ENCODE measurements at places on chromosomes 16 and 17.

DNA sequence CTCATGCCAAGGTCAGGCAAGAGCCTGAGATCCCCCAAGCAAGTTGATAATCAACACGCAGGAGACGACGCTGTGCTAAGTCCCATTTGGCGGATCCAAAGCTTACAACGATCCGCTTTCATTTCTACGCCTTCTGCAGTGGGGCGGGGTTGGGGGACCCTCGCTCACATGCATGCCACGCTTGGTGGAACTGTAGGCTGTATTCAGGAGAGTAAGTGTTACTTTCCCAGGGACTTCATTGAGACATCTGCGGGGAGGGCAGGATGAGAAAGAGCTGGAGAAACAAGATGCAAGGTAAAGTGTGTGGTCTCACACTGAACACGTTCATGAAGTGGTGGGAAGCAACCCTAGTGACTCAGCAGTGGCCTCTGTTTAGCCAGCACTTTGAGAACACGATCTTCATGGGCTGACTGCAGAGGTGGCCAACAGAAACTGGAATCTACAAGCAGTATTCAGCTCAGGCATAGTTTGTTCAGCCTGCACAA lies 100.5 kb downstream of the XYLT1 start:
- DNase-seq, result no peak

- DNase-seq, result no peak
Measured at GRCh38 chr17:35068249-35068648, 4.7 kb upstream of the RFFL start.

GRCh38 chr17:31200287-31200686 lies 96.8 kb downstream of the OMG start:
- no peak for DNase-seq

DNA sequence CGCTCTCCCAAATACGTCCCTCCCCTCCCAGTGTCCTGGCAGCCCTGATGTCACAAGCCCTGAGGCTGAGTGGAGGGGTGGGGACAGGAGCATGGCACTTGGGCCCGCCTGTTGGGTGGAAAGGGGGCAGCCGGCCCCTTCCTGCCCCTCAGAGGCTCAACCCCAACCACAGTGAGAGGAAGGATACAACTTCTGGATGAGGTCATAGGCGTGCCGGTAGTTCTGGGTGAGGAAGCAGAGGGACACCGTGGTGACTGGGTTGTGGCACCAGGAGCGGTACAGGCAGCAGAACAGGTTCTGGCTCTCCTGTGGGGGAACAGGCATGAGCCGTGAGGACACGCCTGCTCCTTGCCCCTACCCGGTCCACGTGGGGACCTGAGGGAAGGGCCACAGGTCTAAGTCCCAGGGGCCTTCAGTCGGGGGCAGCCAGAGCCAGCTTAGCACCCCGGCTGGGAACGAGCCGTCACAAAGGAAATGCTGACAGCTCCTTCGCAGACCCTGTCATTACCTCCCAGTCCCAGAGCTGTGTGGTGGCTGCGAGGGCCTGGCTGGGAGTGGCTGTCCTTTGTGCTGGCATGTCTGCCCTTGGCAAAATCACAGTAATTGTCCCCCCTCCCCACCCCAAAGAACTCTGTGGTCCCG lies 11.2 kb upstream of the MTSS2 start:
- no peak for DNase-seq

DNA sequence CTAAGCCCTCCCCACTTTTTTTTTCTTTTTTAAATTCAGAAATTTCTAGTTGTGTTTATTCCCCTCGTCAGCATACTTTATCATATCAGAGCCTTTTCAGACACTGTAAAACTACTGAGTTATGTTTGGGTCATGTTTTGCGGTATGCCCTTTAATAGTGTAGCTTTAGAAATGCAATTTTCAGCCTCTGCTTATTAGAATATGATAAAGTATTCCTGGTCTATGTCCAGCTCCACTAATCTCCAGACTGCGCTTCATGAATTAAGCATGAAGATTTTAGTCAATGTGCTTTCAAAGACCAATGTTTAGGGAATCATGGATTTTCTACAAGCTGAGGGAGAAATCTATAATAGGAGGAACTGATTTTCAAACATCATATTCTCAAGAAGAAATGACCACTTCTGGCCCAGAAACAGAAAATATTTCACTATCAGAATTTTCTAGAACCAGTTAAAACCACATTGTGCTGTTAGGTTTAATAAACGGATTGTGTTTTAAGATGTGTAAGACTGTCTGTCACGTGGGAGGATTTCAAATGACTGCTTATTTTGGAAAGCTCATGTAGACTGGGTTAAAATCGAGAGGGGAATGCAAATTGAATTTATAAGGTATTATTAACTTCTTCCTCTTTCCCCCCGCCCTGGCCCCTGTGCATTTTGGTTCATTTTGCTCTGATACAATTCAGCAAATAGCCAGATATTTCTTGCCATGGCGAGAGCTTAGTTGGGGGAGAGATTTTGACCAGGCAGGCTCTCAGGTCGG lies 498.5 kb downstream of the WWOX start:
- DNase-seq, result no peak

- no peak for DNase-seq
Measured at GRCh38 chr17:48202959-48203358, 95.4 kb downstream of the SNX11 start.

DNA sequence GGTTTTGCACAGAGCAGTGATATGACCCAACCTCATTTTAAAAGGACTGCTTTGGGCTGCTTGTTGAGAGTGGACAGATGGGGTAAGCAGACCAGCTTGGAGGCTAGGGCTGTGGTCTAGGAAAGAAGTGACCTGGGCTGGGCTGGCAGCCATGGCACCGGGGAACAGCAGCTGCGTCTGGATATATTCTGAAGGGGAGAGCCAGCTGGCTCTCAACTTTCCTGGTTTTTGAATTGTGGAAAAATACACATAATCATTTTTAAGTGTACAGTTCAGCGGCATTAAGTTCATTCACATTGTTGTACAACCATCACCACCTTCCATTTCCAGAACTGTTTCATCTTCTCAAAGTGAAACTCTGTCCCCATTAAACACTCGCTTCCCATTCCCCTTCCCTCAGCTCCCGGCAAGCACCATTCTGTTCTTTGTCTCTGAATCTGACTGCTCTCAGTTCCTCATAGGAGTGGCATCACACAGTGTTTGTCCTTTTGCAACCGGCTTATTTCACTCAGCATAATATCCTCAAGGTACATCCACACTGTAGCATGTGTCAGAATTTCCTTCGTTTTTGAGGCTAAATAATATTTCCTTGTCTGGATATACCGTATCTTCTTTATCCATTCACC lies 113.2 kb downstream of the SPECC1 start:
- no peak for DNase-seq

GRCh38 chr17:2904135-2904534 lies 107.9 kb downstream of the RAP1GAP2 start:
- DNase-seq, result no peak

- DNase-seq, result no peak
Measured at GRCh38 chr16:31242206-31242605, 17.6 kb upstream of the ITGAM start.

DNA sequence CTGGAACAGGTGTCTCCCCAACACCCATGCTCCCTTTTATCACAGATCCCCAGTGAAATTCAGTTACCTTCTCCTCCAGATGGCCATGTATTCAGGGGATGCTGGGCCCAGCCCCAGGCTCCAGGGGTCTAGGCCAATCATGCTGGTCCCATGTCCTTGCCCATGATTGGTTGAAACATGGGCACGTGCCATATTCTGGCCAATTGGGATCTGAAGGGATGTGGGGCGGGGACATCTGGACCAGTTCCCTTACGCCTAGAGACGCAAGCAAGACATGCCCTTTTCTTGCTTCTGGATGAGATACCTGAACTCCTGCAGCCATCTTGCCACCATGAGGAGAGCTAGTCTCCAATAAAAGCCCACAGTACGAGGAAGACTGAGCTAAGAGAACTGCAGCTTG lies 31.0 kb upstream of the ST6GALNAC1 start:
- DNase-seq, result no peak

- DNase-seq, result no peak
Measured at GRCh38 chr17:56727876-56728617, 105.7 kb downstream of the C17orf67 start.

DNA sequence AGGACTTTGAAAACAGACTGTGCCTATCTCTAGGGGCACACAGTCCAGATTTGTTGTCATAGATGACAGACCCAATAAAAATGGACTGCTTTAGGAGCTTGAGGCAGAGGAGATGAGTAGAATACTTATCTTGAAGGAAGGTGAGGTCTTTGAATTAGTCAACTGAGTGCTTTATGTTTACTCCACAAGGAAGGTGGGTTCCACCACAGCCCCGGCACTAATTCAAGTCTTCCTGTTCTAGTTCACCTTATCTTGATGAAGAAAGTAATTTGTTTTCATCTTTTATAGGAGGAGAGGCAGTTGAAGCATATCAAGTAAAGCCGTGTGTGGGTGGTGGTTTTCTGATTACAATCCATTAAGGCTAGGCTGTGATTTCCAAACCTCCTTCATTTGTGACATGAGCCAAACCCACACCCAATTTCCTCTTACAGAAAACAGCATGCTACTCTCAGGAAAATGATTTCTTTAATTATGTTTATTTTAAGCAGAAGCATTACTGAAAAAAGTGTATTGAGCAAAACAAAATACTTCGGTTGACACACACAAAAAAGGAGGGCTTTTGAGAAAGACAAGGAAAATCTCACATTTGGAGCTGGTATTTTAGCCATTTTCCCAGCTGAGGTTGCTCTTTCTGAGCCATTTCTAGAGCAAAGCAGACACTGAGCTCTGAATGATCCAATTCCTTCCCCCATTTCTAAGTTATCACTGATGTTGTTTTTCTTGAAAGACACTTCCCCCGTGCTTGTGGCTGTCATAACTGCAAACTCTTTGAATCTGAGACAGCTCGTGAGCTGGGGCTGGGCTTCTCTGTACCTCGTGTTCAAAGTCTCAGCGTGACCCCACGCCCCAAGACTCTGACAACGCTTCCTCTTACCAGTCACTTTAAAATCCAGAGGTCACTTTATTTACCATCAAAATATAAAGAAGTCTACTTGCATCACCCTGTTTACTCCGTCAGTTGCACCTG lies 35.4 kb downstream of the CDRT15 start:
- no peak for DNase-seq

- no peak for DNase-seq
Measured at GRCh38 chr17:42872251-42872965, 21.4 kb downstream of the AOC3 start.

DNA sequence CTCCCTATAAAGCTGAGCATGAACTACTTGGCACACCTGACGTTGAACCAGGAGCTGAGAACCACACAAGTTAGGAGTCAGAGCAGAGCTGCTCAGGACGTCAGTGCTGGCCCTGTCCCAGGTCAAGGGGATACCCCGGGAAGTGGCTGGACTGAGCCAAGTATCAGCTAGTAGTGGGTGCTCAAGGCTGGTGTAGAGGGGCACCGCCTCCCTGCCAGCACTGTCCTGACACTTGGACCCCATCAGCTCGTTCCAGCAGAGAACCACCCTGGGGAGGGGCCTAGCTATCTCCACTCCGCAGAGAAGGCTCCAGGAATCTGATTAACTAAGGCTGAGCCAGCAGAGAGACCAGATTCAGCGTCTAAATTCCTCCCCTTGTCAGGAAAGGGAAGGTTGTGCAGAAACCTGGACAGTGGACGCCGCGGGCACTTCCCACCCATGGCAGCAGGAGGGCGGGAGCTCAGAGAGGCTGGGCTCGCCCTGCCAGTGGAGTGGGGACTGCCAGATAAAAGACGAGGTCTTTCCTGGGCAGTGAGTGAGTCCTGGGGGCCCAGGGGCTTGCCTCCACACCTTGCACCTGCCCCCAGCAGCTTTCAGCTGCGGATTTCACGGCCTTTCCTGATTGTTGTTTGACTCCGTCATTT lies 21.0 kb downstream of the C16orf90 start:
- DNase-seq, result no peak

- no peak for DNase-seq
Measured at GRCh38 chr17:78105101-78105500, 23.5 kb downstream of the TMC6 start.

DNA sequence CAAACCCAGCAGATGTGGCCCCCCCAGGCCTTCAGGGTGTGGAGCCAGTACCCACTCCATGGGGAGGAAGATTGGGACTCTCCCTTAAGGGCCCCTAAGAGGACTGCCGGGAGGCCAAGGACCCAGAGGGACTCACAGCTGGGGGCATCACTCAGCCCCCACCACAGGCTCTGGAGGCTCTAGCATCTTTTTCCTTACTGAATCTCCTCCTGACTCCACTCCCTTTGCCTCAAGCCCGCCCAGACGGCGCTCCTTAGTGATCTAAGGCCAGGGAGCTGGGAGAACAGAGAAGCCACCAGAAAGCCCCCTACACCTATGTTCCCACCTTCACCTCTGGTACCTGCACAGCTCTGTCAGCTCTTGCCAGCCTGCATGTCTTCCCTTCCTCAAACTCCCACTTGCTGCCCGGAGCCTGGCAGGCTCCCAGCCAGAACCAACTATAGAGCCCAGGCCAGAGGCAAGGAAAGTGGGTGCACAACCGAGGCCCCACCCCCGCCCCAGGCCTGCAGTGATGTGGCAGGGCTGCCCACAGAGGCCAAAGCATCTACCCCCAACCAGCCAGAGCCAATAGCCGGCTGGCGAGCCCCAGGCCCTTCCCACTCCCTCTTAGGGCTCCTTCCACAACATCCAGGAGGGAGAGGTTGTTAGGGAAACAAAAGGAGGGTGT lies 22.3 kb upstream of the MPO start:
- no peak for DNase-seq

- no peak for DNase-seq
Measured at GRCh38 chr17:70158591-70158990, 10.7 kb upstream of the KCNJ2 start.

DNA sequence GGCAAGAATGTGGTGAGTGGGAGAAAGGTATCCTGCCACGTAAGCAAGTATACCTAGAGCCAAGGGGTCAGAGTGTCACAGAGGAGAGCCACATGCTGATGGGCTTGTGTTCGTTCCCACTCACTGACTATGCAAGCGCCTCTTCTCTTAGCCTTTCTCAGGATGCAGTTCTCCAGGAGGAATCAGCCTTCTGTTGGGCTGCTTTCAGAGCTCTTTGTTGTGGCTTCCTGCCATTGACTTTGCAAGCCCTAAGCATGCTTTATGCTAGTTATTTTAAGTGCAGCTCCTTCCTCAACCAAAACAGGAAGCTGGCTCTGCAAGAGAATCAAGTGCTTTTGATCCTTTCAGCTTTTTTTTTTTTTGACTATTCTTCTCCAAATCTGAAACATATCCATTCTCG lies 66.6 kb downstream of the SIAH1 start:
- DNase-seq, result no peak

DNA sequence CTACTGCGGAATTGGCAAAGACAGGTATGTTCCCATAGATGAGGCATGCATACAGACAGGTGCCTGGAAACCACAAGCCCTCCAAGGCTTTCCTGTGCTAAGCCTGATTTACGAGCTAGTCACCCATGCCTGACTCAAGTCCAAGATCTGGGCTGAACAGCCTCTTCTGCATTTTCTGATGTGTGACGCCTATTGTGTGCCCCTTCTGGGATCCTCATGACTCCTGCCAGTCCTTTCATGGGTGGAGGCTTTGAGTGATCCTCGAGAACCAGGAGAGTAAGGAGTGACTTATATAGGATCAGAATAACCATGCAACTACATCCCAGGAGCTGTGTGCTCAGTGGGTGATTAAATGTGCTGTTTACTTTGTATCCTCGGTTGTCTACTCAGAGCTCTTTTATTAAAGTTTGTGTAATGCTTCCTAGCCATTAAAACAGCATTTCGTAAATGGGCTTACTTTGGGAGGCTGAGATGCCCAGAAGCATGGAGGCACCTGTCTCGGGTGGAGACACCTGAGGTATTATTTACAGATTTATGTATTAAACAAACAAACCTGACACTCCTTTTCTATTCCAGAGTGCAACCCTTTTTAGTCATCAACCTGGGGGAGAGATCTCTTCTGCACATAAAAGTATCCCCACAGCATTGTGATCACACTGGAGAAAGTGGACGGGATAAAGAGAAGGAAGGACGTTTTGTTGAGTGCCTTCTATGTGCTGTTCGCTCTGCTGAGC lies 373.0 kb upstream of the DYNLRB2 start:
- no peak for DNase-seq
